Left renal cortex interstitium (tissue), 4 donors: ENCODE measurements at places on chromosomes 3 and 15. TPM values are rescaled to one million over a fixed set of nuclear protein-coding genes. Genes with fewer than 3 reads are reported as not detected.

DNA sequence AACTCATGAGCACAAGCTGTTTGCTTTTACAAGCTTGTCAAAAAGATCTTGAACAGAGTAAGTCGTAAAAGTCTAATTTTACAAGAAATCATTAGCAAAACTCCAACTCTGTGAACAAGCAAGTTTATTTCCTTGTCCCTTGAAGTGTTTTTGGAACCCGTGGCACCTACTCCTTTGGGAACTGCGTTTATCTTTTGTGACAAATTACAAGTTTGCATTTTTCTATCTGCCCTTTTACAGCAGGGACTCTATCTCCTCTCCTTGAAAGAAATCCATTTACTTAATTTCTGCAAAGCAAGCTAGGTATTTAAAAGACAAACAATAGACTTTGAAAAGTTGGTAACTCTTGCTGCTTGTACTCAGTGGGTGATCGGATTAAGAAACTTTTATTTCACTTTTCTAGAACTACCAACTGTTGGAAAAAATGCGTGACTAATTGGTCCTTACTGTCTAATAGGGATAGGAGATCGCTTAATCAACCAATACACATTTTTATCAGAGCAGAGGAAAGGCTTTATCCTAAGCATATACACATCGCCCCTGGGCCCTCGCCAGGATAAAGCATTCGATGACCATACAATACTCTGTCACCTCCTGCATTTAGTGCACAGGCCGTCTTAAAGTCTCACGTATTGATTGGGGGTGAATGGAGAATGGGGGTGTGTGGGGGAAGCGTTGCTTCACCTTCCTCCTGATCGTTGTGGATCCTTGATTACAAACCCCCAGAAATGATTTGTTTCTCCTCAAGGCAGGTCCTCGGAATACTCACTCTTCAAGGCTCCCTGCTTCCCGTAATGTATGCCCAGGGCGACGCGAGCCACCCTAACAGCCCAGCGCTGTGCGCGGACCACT lies 1.7 kb downstream of the PRTG start:
- peak; percentile 62 for DNase-seq

GRCh38 chr15:91182101-91182500 lies 82.0 kb downstream of the SV2B start:
- no peak for DNase-seq

GRCh38 chr3:81549831-81550230 lies 211.6 kb downstream of the GBE1 start:
- no peak for DNase-seq

- no peak for DNase-seq
These were observed 17.4 kb upstream of the CACNA2D2 start for GRCh38 chr3:50520849-50521248.

DNA sequence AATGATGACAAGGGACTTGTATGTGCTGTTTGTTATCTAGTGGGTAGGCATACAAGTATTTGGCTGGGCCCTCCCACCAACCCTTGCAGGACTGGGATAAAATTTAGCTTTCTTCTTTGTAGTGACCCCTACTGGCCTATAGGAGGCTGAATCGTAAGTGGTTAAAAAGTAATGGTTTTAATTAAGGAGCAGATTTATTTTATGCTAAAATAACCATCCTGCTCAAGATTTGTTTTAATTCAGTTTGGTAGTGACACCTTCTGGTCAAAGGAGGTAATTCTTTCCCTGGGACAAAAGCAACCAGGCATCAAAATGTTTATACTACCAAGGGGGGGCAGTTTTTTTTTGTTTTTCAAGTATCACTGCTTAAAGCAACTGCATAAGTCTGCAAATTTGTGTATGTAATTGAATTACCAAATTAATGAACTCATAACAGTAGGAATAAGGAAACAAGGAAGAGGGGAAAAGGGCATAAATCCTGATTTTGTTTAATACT lies 70.7 kb downstream of the TOP2B start:
- peak; percentile 73 for DNase-seq

- DNase-seq, result no peak
These were observed 8.1 kb downstream of the B2M start for GRCh38 chr15:44719293-44719999.

GRCh38 chr3:153028381-153028780 lies 133.6 kb upstream of the RAP2B start:
- DNase-seq, result no peak

DNA sequence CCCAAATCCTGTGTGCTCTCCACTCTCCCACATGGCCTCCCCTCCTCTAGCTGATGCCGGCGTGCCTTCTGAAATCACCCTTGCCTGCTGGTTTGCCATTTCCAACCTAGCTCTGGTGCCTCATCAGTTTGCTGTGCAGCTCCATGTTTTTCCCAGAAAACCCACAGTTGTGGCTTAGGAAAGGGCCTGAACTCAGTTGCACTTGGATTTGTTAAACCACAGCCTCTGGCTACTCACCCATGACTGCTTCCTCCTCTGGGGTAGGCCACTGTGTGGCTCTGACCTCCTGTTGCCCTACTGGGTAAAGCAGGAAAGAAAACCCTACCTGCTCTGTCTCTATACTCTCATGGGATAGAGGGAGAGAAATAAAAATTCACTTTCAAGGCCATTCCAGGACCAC lies 97.3 kb downstream of the DAPK2 start:
- no peak for DNase-seq

GRCh38 chr15:72785841-72786240 lies 2.3 kb upstream of the ADPGK start:
- DNase-seq, result no peak

DNA sequence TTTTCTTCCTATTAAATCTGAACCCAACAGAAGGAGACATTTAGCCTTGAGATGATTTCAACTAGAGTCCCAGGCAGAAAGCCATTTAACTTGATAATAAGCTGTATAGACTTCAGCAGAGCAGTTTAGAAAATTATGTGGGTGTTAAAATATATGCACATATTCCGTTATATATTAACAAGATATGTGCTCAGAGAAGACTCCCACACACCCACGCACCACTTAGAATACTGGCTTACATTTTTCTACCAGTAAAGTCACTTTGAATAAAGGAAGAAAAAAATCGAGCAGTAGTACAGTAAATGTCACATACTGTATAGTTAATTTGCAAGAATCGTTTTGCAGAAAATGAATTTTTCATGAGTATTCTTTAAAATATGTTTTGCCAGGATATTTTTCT lies 599.3 kb downstream of the FGF12 start:
- DNase-seq, result no peak

DNA sequence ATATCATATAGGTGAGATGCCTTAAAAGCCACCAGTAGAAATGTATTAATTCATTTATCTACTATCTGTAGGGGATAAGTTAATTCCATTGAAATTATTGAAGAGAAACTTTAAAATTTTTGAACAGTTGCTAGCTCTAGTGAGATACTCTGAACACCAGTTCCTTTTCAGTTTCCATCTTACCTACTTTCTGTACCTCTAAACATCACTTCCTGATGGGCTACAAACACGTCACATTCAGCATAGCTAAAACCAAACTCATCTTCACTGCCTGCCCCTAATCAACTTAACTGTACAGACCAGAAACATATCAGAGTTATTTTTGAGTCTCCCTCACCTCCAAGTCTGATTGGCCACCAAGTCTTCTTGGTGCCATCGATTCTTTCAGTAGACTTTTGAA lies 88.9 kb downstream of the FEZF2 start:
- DNase-seq, result no peak

- DNase-seq, result no peak
These were observed 347.0 kb upstream of the ZNF385D start for GRCh38 chr3:22098021-22098420.

GRCh38 chr15:65212097-65212496 lies 824 bp upstream of the CILP start:
- no peak for DNase-seq

DNA sequence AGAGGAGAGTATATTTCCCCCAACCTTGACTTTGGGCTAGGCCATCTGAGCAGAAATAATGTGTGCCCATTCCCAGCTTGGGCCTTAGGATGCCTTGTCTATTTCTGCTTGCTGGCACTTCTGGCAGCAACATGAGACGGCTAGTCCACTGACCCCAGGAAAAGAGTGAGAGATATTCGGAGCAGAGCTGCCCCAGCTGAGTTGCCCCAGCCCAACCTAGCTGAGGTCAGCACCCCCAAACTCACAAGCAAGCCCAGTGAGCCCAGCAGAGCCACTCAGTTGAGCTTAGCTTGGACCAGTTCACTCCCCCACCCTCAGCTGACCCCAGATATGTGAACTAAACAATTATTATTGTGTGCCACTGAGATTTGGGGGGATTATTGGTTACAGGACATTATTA lies 20.2 kb downstream of the ITGA11 start:
- DNase-seq, result no peak

GRCh38 chr3:150312018-150312657 lies 96.0 kb upstream of the TSC22D2 start:
- DNase-seq, result no peak

DNA sequence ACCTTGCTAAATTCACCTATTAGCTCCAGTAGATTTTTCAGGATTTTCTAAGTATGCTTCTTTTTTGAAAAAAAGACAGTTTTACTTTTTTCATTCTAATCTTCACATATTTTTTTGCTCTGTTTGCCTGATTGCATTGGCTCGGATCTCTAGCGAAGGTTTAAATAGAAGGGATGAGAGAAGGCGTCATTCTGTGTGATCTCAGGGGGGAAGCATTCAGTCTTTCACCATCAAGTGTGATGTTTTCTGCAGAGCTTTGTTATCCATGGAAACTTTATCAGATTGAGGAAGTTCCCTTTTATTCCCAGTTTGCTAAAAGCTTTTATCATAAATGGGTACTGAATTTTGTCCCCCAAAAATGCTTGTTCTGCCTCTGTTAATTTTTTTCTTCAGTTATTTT lies 120.3 kb downstream of the LRRK1 start:
- no peak for DNase-seq

Gene HDGFL3
- 95.5 TPM for polyA plus RNA-seq

Gene ECE2
- polyA plus RNA-seq, result 0.08 TPM

Gene RARB
- 45.1 TPM for polyA plus RNA-seq

Gene THPO
- 2.0 TPM for polyA plus RNA-seq
